ENCODE measurements at places on chromosomes 11 and 22.

GRCh38 chr11:44267750-44268613 lies 42.0 kb downstream of the ALX4 start:
- no peak for DNase-seq

- DNase-seq, result peak; percentile 57
These were observed 89.2 kb upstream of the CRTAM start for GRCh38 chr11:122749005-122749687.

- DNase-seq, result no peak
These were observed 60.2 kb downstream of the LINC01488 start for GRCh38 chr11:69541501-69542313.

GRCh38 chr11:28318871-28319270 lies 210.7 kb downstream of the METTL15 start:
- DNase-seq, result no peak

- DNase-seq, result no peak
These were observed 23.6 kb downstream of the PAMR1 start for GRCh38 chr11:35501776-35502175.

DNA sequence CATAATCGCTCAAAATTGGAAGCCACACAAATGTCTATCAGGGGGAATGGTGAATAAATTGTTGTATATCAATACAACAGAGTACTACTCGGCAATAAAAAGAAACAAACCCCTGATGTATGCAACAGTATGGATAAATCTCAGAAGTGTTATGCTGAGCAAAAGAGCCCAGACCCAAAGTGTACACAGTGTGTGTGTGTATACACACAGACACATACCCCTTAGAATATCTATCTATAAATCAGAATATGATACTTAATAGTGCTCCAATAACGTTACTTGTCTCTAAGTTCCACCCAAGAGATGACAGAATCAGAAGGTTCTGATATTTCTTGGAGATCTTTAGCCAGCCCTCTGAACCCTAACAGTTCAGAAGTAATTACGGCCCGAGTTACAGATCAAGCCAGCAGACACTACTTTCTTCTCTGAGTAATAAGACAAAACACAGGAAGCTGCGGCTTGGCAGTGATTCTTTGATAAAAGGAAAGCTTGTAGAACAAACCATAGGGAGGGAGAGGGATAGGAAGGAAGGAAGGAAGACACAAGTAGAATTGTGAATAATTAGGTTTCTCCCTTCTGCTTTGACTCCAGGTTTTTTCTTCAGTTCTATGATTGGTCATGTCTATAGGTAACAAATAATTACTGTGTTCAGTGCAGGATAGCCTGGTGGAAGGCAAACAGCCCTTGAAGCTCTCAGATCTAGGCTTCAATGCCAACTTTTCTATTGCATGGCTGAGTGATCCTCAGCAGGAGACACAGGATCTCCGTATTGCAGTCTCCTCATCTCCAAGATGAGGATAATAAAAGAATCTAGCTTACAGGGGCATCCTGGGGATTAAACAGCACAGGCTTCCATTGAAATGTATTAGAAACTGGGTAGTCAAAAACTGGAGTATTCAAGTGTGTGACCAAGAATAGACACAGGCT lies 75.6 kb upstream of the TEAD1 start:
- DNase-seq, result no peak

DNA sequence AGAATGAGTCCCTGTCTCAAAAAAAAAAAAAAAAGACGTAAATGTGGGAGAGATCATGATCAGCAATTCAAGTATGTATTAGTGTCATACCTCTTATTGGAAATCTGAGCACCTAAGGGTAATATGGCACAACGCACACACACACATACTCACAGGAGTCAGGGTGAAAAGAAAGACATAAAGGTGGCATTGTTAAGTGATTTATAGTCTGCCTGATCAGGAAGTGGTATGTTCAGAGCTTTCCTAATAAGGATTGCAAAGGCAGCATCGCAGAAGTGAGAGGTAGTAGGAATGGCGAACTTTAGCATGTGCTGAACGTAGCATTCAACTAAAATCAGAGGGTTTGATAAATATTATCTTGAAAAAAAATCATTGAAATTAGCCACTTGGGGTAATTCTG lies 854.3 kb downstream of the METTL15 start:
- DNase-seq, result no peak

GRCh38 chr11:8018484-8019313 lies 31.6 kb downstream of the EIF3F start:
- peak; percentile 64 for DNase-seq

DNA sequence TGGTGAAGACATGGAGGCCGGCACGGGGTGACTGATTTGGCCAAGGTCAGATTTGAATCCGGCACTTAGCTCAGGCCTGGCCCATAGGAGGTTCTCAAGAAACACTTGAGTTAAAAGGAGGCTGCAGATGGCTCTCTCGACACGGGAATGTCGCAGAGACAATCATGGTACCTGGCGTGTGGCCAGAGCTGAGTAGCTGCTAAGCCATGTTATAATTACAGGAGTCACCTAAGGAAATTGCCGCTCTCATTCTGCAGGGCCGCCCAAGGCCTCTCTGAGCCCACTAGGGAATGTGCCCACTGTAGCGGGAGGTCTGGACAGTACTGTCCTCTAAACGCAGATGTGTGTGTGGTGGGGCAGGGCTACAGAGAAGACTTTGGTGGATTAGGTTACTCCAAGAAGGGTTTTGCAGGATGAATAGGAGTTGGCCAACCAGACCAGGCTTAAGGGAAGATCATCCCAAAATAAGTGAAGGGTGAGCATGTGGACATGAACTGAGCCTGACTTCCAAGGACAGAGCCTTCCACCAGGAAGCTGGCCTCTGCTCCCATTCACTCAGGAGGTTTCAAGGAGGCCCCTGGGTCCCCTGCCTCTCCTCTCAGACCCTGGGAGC lies 19.3 kb upstream of the PRR5 start:
- DNase-seq, result no peak

- no peak for DNase-seq
These were observed 44.6 kb downstream of the RBX1 start for GRCh38 chr22:40995821-40996220.

- peak; percentile 8 for DNase-seq
These were observed 5.5 kb downstream of the TTC28 start for GRCh38 chr22:28674121-28674563.

DNA sequence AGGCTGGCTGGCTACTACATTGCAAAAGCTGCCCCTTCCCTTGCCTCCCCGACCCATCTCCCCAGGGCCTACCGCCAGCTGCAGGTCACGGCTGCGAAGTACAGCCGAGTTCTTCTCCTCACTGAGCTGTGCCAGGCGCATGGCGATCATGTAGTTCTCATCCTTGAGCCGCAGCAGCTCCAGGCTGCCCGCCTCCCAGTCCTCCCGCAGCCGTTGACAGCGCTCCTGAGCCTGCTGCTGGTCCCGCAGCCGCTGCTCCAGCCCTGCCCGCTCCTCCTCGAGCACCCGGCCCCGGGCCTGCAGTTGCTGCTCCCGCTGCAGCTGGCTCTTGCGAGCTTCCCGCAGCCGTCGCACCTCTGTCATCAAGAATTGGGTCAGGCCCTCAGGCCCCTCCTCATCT lies 3.3 kb downstream of the CARD10 start:
- DNase-seq, result no peak

DNA sequence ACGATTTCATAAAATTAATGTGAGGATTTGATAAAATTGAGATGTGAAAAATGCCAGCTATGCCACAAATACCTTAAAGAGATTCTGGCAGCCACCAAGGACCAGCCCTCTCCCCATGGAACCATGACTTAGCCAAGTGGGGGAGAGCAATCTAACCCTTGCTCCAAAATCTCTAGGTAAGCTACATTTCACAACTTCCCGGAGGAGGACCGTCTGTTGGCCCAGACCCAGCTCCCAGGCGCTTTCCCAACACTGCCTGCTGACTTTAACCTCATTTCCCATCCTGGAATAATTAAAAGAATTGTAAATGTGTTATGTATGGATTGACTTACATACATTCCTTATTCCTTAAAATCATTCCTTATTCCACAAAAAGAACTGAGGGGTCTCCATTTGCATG lies 47.5 kb upstream of the TENM4 start:
- DNase-seq, result no peak

DNA sequence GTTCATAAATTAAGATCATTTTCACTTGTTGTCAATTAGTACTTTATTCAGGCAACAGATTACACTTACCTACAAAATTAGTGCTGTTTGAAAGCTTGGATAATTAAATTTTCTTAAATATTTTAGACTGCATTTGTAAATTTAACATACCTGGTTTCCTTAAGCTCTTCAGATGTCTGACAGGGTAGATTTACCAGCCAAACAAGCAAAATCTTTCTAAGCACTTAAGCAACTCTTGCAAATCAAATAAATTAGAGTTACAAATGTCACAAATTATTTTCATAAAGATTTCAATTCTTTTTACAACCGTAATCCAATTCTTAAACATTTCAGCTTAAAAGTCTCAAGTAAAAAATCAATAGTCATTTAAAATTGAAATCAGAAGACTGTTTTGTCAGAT lies 129.8 kb downstream of the DBX1 start:
- no peak for DNase-seq

DNA sequence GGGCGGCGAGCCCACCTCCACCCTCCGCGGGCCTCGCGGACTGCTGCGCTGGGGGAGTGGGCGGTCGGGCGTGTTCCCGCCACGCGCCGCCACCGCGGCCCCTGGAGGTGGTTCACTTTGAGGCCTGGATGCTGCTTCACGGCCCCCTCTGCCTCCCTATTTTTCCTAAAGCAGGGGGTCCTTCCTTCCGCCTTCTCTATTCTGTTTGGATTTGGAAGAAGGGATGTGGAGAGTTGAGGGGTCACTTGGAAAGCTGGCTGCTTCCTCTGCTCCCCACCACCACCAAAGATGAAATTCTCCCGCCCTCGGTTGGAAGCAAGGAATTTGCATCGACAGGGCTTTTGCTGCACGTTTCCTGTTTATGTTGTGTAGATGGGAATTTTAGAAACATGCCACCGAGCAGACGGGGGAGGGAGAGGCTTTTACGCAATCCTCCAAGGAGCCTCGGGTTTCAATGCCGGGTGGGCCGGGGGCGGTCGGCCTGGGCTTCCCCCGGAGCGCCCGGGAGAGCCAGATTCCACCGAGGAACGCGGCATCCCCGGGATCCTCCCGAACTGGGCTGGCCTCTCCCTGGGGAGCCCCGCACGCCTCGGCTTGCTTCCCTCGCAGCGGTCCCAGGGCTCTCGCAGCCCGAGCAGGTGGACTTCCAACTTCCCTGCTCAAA lies 403 bp upstream of the SBF2 start:
- no peak for DNase-seq

DNA sequence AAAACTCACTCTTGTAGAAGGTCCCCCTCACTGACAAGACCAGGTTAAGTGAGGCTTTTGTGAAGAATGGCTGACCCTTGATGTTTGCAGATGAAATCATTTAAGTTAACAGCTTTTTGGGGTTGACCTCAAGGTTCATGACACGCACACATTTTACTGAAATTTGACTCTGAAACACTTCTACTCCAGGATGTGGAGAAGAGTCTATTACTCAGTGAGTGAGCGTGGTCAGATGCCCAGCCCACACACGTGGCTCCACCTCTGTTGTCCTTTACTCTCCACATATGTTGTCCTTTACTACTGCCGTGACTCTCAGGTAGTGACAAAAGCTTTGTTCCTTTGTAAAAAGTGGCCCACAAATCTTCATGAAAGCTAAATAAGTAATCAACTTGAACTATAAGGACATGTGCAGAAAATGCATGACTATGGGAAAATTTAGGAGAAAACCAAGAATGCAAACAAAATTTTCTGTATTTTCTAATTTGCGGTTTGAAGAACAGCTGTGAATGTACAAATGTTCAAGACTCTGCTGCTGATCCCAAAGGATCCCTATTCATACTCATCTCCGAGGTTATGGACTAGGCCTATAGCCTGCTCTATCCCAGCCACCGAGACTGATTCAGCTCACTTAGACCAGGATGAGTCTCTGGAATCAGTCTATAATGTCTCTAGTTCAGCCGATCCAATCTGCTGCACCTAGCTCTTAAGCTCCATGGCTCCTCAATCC lies 22.4 kb downstream of the XRRA1 start:
- DNase-seq, result peak; percentile 28

GRCh38 chr11:126711977-126712625 lies 288.5 kb downstream of the KIRREL3 start:
- DNase-seq, result no peak

DNA sequence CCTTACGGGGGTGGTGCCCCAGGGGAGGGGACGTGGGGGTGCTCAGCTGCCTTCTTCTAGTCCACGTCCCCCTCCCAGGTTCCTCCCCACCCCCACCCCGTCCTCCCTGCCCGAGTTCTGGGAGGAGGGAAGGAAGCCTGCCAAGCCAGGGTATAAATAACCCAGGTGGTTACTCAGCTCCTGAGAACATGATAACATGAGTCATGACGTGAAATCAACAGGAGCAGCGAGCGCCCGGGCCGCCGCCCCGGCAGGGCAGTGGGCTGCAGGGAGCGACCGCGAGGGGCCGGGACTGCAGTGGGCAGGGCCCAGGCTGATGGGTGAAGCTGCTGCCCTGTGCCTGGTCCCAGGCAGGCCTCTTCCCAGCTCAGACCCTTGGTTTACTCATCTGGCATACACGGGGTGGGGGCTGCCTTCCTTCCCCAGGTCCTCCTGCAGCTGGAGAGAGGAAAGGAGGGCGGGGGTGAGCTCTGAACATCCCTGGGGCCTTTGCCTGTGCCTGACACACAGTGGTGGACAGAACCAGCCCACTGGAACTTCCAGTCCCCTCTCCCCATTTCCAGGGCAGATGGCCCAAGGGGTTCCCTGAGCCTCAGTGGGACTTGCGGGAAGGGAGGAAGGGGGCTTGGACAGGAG lies 8.8 kb upstream of the PDGFB start:
- peak; percentile 56 for DNase-seq

- no peak for DNase-seq
These were observed 71.2 kb downstream of the FBXO7 start for GRCh38 chr22:32545801-32546200.

DNA sequence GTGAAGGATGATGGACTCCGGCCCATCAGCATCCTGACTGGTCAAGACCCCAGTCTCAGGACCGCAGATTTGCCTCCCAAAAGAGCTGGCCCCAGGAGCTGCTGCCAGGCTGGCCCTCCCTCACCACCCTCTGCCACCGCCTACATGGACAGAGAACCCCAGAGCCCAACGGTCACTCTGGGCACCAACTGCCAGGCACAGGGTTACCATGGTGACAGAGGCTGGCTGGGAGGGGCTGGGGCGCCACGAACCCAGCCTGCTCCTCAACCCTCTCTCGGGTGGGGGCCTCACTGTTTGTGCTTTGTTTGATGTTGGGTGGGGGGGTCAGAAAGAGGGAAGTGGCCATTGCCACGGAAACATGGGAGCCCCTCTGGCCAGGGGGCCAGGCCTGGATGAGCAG lies 55.8 kb downstream of the ELFN2 start:
- no peak for DNase-seq

- no peak for DNase-seq
These were observed 30.6 kb downstream of the CACNA1I start for GRCh38 chr22:39601180-39601535.

- DNase-seq, result no peak
These were observed 232.2 kb upstream of the UBASH3B start for GRCh38 chr11:122423273-122423672.

DNA sequence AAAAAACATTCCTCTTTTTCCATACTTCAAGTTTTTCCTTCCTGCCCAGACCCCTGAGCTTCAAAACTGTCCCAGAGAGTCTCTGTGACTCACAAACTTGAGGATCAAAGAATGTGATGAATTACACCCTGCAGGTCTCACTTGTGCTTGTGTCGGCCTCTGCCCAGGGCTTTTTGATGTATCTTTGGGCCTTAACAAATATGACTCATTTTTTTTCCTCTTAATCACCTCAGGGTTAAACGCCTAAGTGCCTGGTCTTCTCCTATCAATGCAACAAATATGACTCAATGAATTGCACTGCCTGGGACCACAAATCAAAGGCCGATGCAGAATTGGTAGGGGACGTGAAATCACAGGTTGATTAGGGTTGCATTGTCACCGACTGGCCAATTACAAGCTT lies 267.7 kb downstream of the LARGE1 start:
- no peak for DNase-seq

GRCh38 chr11:117790279-117790678 lies 6.7 kb downstream of the DSCAML1 start:
- no peak for DNase-seq

Data from activated naive CD8-positive, alpha-beta T cell treated with anti-CD3 and anti-CD28 coated beads for 36 hours (primary cell).